Left lobe of liver (tissue), 2 donors: ENCODE measurements at places on chromosomes 6 and 20.

DNA sequence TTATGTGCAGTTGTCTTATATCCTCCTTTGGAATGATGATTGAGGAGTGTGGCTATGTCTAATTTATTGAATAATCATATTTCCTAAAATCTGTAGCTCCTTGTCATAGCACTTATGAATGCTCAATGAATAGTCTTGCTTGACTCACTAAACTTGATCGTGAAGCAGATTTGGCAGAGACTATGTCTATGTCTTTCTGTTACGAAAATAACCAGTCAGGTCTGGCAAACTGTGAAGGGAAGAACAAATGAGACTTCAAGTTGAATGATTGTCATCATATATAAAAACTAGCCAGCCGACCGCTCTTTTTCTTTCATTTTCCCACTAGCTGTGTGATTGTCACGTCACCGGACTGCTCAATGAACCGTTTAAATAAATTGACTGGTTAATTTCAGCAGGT is 1303.9 kb upstream of the GJE1 start:
- no peak for DNase-seq

DNA sequence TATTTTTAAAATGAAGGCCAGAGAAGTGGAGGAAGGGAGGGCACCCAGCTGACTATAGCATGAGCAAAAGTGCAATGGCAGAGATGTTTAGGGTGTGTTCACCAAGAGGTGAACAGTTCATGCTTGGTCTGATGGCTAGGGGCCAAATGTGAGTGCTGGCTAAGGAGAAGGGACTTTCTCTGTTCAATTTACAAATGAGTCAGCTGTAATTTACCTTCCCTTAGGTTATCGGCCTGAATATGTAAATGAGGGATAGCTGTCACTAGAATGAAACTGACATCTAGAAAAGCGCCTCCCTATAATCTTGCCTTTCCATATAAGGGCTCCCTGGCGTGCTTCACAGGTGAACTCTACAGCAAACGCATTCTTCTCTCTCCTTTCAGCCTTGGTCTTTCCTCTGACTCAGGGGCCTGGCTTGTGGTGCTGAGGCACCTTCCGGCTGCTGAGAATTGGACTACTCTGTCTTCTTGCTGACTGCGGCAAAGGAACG is 114.7 kb upstream of the BACH2 start:
- DNase-seq, result no peak

DNA sequence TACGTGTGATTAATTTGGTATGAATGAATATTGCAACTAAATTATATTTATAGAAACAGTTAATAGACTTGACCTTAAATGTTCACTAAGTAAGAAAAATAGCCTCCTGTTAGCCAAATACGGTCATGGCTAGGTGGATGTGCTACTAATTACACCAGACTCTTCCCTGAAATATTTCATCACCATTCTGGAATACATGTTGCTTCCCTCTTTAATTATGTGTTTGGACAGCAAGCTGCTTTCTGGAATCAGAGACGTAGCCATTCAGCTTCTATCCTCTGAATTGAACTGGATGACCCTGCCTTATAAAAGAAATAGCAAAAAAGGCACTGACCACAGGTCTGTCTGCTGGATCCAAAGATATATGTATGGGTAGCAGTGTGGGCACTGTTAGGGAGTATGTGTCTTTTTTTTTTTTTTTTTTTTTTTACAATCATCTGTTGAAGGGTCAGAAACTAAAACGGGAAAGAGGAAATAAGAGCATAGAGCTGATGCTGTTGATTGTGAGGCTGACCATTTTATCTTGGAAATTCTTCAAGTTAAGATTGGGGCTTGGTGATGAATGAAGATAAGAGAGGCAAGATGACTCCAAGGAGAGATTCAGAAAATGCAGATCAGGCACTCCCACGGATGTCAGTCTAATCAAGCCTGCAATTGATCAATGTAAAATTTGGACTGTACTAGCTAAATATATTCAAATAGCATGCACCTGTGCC is 283.2 kb upstream of the HSF2 start:
- DNase-seq, result no peak

GRCh38 chr6:42704251-42704936 is 18.0 kb downstream of the PRPH2 start:
- no peak for DNase-seq

- DNase-seq, result no peak
Measured at GRCh38 chr20:7728338-7728737, 211.9 kb downstream of the HAO1 start.

- DNase-seq, result no peak
Measured at GRCh38 chr20:5362771-5363170, 46.0 kb upstream of the PROKR2 start.

DNA sequence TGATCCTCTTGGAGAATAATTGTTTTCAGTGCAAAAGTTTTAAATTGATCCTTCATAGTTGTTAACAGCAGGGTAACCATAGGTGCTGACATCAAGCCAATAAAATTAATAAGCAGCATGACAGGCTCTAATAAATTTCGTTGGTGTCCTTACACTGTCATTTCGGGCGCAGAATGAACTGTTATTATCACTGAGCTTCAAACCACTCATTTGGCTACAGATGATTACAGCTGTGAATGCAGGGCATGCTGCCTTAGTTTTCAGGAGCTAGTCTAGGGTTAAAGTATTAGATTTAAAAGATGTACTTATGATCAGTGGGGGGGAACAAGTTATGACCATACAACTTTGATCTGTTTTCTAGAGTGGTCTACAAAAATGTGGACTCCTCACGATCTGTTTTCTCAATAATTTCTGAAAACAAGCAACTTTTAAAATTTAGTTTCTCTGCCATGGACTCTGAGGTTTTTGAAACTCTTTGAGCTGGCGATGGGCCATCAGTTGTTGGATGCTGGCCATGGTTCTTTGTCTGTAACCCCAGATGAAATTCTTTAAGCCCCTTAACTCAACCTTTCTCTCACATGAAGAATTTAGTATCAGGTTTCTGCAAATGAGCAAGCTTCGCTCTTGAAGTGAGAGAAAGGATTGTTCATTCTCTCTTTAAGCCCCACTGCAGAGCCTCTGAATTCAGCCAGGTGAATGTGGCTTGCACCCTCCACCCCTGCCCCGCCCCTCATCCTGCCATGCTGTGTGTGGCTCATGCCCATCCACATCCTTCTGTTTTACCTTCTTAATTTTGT is 99.1 kb upstream of the MTHFD1L start:
- DNase-seq, result no peak

- no peak for DNase-seq
Measured at GRCh38 chr20:46053416-46053815, 24.4 kb downstream of the SLC12A5 start.

- DNase-seq, result peak; percentile 50
Measured at GRCh38 chr6:133512410-133513016, 271.4 kb downstream of the EYA4 start.

GRCh38 chr20:60667641-60668040 is 584.4 kb upstream of the CDH4 start:
- no peak for DNase-seq

DNA sequence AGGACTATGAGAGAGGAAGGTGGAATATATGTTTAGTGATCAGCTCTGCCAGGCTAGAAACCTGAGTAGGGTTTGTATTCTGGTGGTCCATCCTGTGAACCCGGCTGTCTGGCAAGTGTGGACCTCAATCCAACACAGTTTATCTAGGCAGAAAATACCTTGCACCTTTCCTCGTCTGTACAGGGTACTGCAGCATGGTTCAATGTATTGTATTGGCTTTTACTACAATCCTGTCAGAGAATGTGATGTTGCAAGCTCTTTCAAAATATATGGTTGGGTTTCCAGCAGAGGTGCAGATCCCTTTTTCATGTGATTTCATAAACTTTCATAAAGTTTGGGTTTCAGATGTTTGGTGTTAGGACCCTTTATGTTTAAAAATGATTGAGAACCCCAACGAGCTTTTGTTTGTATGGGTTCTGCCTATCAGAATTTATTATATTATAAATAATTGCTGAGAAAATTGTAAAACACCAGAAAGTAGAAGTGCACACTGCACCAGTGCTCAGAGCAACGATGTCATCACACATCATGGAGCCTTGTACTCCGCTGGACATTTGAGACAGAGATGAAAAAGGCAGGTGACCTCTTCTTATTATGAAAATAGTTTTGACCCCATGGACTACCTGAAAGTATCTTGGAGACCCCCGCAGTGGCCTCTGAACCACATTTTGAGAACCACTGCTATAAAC is 106.6 kb downstream of the RTN4IP1 start:
- no peak for DNase-seq

DNA sequence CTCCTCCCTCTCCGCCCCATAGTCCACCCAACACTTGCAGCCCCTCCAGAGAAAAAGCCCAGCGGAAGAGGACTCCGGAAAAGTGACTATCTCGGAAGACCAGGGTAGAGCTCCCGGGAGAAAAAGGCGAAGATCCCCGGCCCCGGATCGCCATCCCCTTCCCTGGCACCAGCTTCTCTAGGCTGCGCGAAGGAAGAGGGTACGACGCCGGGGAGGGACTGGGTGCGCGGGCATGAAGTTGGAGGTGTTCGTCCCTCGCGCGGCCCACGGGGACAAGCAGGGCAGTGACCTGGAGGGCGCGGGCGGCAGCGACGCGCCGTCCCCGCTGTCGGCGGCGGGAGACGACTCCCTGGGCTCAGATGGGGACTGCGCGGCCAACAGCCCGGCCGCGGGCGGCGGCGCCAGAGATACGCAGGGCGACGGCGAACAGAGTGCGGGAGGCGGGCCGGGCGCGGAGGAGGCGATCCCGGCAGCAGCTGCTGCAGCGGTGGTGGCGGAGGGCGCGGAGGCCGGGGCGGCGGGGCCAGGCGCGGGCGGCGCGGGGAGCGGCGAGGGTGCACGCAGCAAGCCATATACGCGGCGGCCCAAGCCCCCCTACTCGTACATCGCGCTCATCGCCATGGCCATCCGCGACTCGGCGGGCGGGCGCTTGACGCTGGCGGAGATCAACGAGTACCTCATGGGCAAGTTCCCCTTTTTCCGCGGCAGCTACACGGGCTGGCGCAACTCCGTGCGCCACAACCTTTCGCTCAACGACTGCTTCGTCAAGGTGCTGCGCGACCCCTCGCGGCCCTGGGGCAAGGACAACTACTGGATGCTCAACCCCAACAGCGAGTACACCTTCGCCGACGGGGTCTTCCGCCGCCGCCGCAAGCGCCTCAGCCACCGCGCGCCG is 822 bp downstream of the FOXQ1 start:
- DNase-seq, result no peak

DNA sequence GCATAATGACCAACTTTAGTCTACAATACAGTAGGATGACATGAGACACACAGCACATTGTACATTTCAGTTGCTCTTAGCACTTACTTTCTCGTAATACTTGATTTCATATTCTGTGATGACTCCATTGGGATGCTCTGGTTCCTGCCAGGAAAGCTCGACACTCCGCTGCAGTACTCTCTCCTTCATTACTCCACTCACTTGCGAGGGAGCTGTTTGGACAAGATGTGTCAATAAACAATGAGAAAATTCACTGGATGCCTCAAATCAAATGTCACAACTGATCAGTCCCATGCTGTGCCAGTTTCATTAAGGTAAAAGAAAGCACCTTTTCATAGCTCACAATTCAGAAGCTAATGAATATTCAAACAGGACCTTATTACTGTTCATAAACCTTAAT is 147.1 kb downstream of the EPHA7 start:
- DNase-seq, result no peak

DNA sequence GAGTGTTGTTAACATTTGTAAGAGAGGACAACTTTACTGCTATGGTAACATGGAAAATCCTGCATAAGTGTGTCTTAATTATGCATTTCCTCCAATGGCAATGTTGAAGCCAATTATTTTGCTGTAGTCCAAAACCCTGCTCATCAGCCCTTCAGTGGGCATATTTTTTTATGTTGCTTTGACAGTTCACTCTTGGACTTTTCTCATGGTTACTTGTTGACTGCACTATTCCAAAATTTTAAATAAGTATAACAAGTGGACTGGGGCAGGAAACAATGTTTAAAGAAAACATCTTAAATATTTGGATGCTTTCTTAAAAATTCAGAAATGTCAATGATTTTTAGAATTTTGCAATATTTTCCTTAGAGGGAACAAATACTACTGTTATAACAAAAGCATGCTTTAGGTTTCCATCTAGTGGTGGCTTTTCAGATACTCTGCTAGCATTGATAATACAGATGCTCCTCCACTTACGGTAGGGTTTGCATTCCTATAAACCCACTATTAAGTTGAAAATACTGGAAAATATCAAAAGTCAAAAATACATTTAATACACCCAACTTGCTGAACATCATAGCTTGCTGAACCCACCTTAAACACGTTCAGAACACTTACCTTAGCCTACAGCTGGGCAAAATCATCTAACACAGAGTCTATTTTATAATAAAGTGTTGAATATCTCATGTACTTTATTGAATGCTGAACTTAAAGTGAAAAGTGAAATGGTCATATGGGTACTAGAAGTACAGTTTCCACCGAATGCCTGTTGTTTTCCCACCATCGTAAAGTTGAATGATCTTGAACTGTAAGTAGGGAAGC is 86.4 kb downstream of the ADGRG6 start:
- DNase-seq, result no peak

GRCh38 chr20:17584689-17585088 is 14.8 kb downstream of the DSTN start:
- DNase-seq, result no peak

DNA sequence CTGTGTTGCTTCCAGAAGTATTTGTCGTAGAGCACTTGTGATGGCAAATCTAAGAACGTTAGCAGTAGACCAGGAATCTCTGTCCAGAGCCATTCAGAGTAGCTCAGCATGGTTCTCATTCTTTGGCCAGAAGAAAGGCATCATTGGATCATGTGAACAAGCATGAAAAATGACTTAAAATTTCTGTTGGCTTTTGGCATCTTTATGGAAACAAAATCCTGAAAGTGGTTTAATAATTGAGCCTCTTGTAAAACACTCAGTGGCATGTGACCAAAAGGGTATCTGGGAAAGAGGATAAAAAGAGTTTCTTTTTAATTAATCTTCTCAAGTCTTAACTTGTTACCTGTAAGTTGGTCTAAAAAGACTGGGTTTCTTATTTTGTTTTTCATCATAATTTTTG is 55.2 kb downstream of the PTPN1 start:
- DNase-seq, result no peak

DNA sequence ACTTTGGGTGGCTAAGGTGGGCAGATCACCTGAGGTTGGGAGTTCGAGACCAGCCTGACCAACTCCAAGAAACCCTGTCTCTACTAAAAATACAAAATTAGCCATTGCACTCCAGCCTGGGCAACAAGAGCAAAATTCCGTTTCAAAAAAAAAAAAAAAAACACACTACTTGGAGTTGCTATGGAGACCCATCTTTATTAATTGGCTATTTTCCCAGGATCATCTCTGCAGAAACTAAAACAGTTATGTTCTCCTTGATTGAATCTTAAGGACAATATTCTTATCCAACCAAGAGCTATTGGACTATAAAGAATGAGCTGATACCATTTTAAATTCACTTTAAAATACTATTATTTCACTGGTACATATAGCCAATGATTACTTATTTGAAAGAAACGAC is 14.7 kb downstream of the AKIRIN2 start:
- DNase-seq, result no peak

DNA sequence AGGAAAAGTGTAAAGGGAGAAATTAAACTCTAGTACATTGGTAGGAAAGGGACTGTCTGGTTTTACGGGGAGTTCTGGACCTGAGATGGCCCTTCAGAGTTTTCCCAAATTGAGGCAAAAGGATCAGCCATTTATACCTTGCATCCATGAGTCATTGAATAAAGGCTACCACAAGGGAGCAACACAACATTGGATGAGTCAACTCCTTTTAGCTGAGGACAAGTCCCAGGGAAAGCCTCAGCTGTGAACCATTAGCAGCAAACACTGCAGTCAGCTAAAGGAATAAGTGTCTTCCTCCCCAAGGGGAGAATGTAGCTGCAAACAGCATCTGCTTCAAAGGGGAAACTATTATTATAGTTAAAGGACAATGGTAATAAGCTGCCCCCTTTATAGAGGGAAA is 468.7 kb upstream of the ID4 start:
- no peak for DNase-seq
